ENCODE measurements at places on chromosomes 5 and 9. TPM values are rescaled to one million over a fixed set of nuclear protein-coding genes. Genes with fewer than 3 reads are reported as not detected.

- no peak for DNase-seq
Measured at GRCh38 chr9:135680056-135680455, 16.9 kb downstream of the LCN9 start.

GRCh38 chr9:98821831-98822230, 14.4 kb downstream of the GALNT12 start:
- no peak for DNase-seq

DNA sequence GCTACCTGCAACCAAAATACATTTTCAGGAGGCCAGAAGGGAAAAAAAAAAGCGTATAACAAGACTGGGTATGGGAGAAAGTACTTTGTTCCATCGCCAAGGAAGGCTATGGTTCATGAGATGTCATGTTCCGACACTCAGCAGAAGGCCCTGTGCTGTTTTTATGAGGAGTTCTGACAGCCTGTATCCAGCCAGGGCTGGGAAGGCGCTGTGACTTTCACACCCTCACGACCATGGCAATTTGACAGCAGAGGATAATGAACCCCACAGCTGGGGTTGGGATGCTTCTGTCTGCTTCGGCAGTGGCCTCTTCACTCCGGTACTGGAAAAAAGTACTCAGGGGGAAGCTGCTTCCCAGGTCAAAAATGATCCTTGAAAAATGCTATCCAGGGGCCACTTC, 154.4 kb downstream of the PRELID2 start:
- no peak for DNase-seq

- DNase-seq: no peak
Measured at GRCh38 chr9:36798350-36799065, 225.8 kb downstream of the MELK start.

The COL5A1 gene
- 0.18 TPM for total RNA-seq

- no peak for DNase-seq
Measured at GRCh38 chr9:77677397-77677796, 29.3 kb upstream of the GNA14 start.

DNA sequence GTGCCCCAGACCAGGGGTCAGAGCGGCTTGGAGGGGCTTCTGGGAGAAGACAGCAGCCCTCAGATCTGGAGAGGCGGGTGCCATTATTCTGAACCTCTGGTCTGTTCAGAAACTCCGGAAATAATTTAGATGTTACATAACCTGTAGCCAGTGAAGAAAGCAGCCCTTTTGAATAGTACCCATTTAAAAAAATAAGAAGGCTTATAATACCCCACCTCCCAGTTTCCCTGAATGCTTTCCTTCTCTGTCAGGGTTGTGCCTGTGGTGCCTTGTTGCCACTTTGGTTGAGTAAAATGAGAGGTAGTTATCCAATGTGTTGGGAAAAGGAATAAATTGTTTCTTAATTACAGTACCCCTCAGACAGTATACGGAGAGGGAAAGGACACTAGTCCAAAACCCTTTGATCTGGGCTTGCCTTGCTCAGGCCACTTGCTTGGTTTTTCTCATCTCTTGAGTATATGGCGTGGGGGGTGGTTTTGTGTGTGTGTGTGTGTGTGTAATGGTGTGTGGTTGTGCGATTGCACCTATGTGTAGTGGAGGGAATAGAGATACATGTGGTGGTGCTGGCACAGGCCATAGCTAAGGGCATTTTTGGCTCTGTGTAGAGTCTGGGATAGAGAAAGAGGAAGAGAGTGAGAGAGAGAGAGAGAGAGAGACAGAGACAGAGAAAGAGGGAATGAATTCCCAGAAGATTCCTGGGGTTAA, 59.1 kb upstream of the TLR4 start:
- DNase-seq: no peak

DNA sequence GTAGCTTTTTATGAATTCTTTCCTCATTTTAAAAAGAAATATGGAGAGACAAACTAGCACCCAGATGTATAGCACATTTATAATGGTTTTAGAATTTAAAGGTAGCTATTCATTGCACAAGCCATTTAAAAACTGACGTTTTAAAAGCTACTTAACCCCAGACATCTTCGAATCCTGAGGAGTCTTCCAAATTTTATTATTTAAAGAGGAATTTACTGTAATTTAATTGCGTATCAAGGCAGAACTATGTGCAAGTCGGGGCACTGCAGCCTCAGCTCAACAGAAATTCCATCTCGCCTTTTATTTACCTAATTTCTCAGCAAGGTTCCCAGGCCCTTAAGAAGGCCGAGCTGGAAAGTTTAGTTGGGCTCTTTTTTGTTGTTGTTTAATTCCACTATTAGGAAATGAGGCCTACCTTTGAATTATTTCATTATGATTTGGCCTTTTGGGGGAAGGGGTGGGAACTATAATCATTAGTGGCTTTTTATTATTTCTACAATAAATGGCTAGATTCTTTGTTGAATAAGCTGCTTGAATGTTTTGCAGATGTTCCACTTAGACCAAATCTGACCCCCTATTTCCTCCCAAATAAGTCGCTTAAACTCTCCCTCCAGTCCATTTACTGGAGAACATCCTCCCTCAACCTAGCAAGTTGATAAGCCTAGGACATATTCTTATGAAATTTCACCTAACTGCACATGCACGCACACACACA, 20.2 kb downstream of the NR2F1 start:
- DNase-seq: no peak

The GNPDA1 gene
- total RNA-seq: 166 TPM

DNA sequence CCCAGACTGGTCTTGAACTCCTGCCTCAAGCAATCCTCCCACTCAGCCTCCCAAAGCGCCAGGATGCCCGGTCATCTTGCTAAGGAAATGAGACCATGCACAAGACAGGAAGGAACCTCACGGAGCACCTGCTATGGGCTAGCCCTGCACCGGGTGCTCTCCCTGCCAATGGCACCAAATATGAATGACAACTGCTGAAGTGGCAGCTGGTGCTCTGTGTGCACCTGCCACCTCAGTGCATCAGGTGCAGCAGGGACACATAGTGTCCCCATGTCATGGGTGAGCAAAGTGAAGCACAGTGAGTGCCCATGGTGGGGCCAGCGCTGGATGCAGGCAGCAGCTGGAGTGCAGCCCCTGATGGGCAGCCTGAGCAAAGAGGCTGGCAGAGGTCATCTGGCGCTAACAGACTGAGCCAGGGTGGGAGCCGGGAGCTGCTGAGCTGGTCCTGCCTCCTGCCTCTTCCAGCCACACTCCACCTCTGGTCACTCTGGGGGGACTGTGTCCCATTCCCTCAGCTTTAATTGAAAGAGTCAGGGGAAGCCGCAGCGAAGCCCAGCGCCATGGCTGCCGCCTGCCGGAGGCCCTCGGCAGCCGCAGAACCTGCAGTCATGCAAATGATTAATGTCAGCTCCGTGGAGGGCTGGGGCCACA, 46.4 kb downstream of the BARX1 start:
- DNase-seq: no peak

GRCh38 chr5:176144508-176144907, 93.7 kb upstream of the SIMC1 start:
- DNase-seq: no peak

The DMRTA1 gene
- not detected for total RNA-seq

DNA sequence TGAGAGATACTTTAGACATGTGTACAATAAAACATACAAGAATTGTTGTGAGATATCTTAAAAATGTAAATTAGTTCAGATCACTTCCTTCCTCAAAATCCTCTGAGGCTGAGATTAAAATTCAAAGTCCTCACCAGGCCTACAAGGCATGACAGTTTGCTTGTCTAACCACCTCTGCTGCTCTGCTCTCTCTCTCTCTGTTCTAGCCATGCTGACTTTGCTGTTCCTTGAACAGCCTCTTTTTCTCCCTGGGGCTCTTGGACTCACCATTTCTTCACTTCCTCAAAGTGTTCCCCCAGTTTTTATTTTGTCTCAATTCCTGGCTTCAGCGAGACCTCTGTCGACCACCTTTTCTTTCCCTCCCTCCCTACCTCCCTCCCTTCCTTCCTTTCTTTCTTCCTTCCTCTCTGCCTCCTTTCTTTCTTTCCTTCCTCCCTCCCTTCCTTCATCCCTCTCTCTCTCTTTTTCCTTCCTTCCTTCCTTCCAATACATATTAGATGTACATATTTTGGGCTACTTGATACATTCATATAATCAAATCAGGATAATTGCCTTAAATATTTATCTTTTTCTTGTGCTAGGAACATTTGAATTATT, 27.0 kb downstream of the CATSPER3 start:
- DNase-seq: no peak

GRCh38 chr5:88393042-88393441, 124.4 kb upstream of the TMEM161B start:
- no peak for DNase-seq

DNA sequence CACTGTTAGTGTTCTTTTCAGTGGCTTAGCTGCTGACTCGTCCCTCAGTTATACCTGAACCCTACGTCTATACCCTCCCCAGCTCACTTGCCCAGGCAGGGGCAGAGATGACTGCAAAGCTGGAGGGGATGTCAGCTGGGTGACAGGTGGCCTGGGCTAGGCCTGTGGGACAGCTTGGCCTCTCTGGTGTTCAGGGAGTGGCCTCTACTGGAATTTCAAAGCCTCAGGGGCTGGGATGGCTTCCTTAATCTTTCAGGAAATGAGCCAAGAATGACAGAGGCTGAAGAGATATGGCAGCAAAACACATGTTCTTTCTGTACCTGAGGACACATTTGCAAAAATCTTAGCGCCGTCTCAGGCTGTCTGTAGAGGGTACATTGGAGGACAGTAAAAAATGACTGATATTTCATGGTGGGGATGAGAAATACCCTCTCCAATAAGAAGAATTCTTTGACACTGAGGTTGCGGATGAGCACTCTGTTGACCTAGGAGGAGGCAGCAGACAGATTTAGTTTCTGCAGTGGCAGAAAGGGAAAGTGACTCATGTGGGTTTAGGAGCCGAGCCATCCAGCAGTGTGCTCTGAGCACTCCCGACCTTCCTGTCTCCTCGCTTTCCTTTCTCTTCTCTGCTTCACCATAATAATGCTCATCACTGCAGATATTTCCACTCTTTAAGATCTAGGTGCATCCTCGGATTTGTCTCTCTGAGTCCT, 54.4 kb downstream of the ENTREP1 start:
- no peak for DNase-seq

- DNase-seq: no peak
Measured at GRCh38 chr9:90830977-90831376, 29.4 kb downstream of the SYK start.

The FOXI1 gene
- not detected for total RNA-seq

The ARRDC3 gene
- total RNA-seq: 10.4 TPM

The ARHGEF39 gene
- 21.6 TPM for total RNA-seq

The SMIM33 gene
- 0.53 TPM for total RNA-seq

DNA sequence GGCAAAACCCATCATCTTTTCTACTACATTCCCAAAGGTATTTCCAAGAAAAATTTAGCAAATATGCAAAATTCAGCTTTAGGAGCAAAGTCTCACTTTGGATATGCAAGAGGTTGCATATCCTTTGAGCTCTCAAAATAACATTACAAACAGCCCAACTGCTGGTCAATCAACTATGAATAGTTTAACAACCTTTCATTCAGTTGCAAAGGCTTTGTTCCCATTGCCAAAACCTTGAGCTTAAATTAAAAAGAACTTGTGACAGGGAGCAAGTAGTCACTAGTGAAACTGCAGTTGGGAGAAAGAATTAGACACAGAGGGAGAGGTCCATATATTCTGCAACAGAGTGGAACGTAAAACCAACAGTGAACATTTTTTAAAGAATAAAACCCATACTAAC, 8.8 kb downstream of the ZNF608 start:
- DNase-seq: no peak

GRCh38 chr5:35988529-35988928, 2.7 kb downstream of the UGT3A1 start:
- DNase-seq: no peak

The TRAF1 gene
- 99.5 TPM for total RNA-seq

GRCh38 chr5:95791751-95792150, 30.8 kb downstream of the GLRX start:
- DNase-seq: no peak

- DNase-seq: no peak
Measured at GRCh38 chr5:84088996-84089395, 295.7 kb downstream of the EDIL3 start.

The C6 gene
- total RNA-seq: not detected

- no peak for DNase-seq
Measured at GRCh38 chr9:8694983-8695588, 895.5 kb upstream of the DMAC1 start.

Measured in activated naive CD4-positive, alpha-beta T cell treated with anti-CD3 and anti-CD28 coated beads, Interleukin-2, amount 50 U/mL, for 72 hours (primary cell).